Natural killer cell (primary cell): ENCODE measurements at places on chromosomes 7 and 10. TPM values are rescaled to one million over a fixed set of nuclear protein-coding genes. Genes with fewer than 3 reads are reported as not detected.

Gene CACNA2D1
- total RNA-seq: not detected

Gene BPGM
- total RNA-seq: 30.0 TPM

Gene GNGT1
- total RNA-seq: not detected

Gene TFR2
- 9.8 TPM for total RNA-seq

Gene PCDH15
- total RNA-seq: not detected

Gene SPDYE5
- total RNA-seq: 0.09 TPM

Gene BMPER
- 0.32 TPM for total RNA-seq

Gene FAM25A
- not detected for total RNA-seq

Gene AMPH
- total RNA-seq: 0.18 TPM

Gene CALHM3
- not detected for total RNA-seq

Gene TRIM50
- not detected for total RNA-seq

GRCh38 chr7:65840446-65840845, 32.4 kb upstream of the VKORC1L1 start:
- no peaks in the 10 kb centered on the region for H3K36me3 ChIP-seq
- H3K4me3 ChIP-seq: no peak overlapping the region
- no peak for DNase-seq
- H3K27me3 ChIP-seq: no peaks in the 10 kb centered on the region
- H3K4me1 ChIP-seq: no peaks in the 10 kb centered on the region

DNA sequence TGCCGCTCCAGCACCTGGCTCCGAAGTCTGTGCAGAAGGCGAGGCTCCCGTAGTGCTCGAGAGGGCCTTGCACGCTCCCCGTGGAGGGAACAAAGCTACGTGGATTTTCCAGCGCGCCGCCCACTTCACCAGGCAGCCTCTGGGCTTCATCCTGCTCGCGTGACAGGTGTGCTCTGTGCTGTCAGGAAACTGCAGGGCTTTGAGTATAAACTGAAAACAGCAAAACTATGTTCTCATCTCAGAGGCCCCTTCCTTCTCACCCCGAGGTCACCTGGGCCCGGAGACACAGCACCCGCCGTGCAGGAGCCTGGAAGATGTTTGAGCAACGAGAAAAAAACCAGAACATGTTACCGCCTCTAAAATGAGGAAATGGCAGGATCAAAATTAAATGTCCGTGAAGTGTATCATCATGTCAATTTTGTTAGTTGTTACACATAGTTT, 17.6 kb upstream of the GPR146 start:
- no peak for DNase-seq
- H3K4me1 ChIP-seq: peaks cover 63% of the 10 kb centered on the region
- no peak overlapping the region for H3K27ac ChIP-seq
- no peak overlapping the region for H3K4me3 ChIP-seq
- H3K27me3 ChIP-seq: no peaks in the 10 kb centered on the region

- H3K4me1 ChIP-seq: peaks cover 7% of the 10 kb centered on the region
- H3K4me3 ChIP-seq: no peak overlapping the region
- no peak for DNase-seq
- no peak overlapping the region for H3K27ac ChIP-seq
- H3K27me3 ChIP-seq: peaks cover 3% of the 10 kb centered on the region
Observed at GRCh38 chr7:155066417-155066950, 3.6 kb upstream of the HTR5A start.

GRCh38 chr7:98110249-98111022, 3.8 kb downstream of the LMTK2 start:
- no peak for DNase-seq
- no peak overlapping the region for H3K27ac ChIP-seq
- no peak overlapping the region for H3K4me3 ChIP-seq

DNA sequence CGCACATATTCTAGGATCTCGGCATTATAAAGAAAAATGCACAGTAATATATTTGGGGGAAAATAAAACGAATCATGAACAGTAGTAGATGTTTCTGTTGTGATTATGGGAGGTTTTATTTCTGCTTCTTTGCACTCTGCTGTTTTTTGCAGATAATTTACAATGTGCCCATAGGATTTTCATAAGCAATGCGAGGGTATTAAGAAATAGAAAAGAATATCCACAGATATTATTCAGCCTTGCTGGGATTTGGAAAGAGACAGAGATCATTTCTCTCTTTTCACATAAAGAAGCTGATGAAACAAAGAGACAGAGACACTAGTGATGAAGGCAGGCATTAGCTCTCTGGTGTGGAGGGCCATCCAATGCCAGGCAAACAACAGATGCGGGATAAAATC, 158.6 kb downstream of the KCNMA1 start:
- no peaks in the 10 kb centered on the region for H3K36me3 ChIP-seq
- no peaks in the 10 kb centered on the region for H3K4me1 ChIP-seq
- no peak overlapping the region for H3K27ac ChIP-seq
- DNase-seq: no peak
- H3K27me3 ChIP-seq: no peaks in the 10 kb centered on the region
- no peak overlapping the region for H3K4me3 ChIP-seq

DNA sequence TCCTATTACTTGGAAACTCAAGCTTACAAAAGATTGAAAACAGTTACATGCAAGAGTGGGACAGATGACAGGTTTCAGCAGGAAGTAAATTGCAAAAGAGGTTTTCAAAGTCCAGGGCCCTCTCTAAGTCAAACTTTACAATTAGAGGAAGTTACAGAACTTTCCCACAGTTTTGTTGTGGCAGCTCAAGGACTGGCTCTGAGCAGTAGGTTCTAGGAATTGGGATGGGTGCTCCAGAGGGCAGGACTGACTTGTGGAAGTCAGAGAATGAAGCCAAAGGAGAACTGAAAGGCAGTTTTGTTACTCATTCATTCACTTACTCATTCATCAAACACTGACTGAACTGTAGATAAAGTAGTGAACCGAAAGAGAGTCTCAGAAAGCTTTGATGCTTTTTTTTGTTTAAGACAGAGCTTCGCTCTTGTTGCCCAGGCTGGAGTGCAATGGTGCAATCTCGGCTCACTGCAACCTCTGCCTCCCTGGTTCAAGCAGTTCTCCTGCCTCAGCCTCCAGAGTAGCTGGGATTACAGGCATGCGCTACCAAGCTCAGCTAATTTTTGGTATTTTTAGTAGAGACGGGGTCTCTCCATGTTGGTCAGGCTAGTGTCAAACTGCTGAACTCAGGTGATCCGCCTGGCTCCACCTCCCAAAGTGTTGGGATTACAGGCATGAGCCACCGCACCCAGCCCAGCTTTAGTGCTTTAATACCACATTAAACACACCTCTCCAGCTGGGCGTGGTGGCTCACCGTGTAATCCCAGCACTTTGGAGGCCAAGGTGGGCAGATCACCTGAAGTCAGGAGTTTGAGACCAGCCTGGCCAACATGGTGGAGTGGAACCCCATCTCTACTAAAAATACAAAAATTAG, 66.8 kb upstream of the CCNJ start:
- no peaks in the 10 kb centered on the region for H3K36me3 ChIP-seq
- no peak for DNase-seq
- H3K4me1 ChIP-seq: no peaks in the 10 kb centered on the region
- H3K27ac ChIP-seq: no peak overlapping the region

GRCh38 chr7:86558680-86559501, 84.8 kb upstream of the GRM3 start:
- no peak overlapping the region for H3K27ac ChIP-seq
- DNase-seq: no peak
- H3K27me3 ChIP-seq: no peaks in the 10 kb centered on the region
- no peak overlapping the region for H3K4me3 ChIP-seq

DNA sequence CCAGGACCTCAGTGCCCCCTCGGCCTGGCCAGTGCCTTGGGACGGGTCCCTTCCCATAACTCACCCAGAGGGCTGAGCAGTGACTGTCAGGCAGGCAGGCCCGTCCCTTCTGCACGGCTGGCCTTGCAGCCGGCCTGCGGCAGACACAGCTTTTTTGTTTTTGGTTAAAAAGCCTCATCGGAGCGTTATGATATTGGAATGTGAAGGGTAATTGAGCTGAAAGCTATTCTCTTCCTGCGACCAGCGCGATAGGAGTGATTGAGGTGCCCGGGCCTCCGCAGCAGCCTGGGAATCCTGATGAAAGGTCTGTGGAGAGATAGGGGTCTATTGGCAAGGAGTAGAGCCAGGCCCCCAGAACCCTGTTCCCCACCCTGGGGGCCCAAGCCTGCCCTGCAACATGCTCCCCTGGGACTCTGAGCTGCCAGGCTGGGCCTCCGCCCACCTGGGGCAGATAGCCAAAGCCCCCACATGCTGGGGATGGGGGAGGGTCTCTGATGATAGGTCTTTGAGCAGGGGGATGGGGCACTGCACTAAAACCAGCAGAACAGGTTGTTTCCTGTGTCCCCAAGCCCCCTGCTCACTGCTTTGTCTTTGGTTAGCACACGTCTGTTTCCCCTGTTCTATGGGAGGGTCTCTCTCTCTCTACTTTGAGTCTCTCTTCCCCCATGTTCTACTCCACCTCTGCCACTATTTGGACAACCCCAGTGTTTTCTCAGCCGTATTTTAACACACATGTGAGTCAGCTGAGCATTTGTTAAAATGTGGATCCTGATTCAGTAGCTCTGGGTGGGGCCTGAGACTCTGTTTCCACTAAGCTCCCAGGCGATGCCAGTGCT, 131.9 kb downstream of the CDH23 start:
- no peaks in the 10 kb centered on the region for H3K36me3 ChIP-seq
- H3K4me1 ChIP-seq: no peaks in the 10 kb centered on the region
- H3K27me3 ChIP-seq: no peaks in the 10 kb centered on the region
- DNase-seq: no peak

DNA sequence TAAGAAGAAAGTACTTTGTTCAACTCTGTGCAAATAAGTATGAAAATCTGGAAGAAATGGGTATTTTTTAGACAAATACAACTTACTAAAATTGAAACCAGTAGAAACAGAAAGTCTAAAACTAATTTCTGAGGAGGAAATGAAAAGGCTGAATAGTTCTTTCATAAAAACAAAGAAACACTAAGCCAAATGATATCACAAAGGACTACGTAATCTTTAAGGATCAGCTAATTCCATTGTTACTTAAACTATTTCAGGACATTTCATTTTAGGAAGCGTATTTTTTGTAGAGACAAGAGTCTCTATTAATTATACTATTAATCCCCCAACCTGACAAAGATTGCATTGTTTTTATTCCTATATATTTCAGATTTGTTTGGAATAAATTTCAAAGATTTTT, 11.2 kb upstream of the CCSER2 start:
- no peaks in the 10 kb centered on the region for H3K36me3 ChIP-seq
- DNase-seq: no peak
- no peak overlapping the region for H3K27ac ChIP-seq
- no peak overlapping the region for H3K4me3 ChIP-seq
- no peaks in the 10 kb centered on the region for H3K4me1 ChIP-seq

DNA sequence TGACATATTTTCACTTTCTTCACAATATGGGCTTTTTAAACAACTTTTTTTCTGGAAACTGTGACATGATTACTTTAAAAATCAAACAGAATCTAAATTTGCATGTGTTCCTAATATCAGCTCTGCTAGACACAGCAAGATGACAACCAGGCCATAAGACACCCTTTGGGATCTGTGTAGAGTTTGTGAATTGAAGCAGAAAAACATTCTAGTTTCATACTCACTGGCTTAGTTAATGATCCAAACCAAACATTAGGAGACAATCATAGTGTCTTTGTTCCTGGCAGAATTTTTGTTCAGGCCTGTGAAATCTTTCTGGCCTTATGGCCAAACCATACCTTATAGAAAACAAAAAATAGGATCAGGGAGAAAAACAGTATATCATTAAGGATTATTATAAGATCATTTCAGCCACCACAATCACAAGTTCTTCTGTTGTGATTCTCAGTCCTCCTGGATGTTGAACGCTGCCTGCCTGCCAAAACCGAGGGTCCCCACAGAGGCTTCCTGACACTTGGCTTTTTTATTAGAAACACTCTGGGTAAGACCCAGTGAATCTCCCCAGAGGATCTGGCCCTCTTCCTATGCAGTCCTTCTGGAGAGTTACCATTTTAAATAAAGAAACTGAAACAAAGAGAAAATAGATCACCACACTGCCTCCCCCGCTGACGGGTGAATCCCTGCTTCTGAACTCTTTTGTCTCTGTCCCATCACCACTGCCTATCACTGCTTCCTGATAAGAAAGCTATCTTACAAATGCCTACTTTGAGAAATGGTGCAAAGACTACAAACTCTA, 79.2 kb upstream of the PPP1R3C start:
- H3K27ac ChIP-seq: no peak overlapping the region
- no peaks in the 10 kb centered on the region for H3K27me3 ChIP-seq
- H3K4me3 ChIP-seq: no peak overlapping the region
- no peak for DNase-seq
- no peaks in the 10 kb centered on the region for H3K36me3 ChIP-seq

- H3K27me3 ChIP-seq: no peaks in the 10 kb centered on the region
- H3K4me3 ChIP-seq: no peak overlapping the region
- H3K36me3 ChIP-seq: no peaks in the 10 kb centered on the region
- no peak for DNase-seq
Observed at GRCh38 chr10:78577712-78578111, 491.1 kb upstream of the ZMIZ1 start.

GRCh38 chr7:129686063-129686462, 74.5 kb downstream of the NRF1 start:
- peaks cover 13% of the 10 kb centered on the region for H3K36me3 ChIP-seq
- no peak overlapping the region for H3K27ac ChIP-seq
- H3K4me3 ChIP-seq: no peak overlapping the region

DNA sequence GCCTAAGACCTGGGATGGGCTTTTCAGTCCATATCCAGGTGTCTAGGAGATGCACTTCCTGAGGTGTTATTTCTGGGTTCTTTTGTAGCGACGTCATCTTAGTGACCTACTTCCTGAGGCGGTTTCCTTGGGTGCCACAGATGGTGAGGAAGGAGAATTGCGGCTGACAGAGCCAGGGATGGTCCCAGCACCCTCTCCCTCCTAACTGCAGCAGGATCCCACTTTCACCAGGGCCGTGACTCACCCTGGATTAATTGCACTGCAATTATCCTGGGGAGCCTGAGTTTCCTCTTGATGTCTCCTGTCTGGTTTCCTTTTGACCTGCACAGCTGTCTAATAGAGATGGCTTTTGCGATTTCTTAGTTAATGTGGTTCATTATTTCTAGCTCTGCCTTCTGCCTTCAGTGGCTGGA, 271.7 kb downstream of the TCF7L2 start:
- no peak for DNase-seq
- H3K27ac ChIP-seq: no peak overlapping the region
- peaks cover 4% of the 10 kb centered on the region for H3K27me3 ChIP-seq

- H3K4me3 ChIP-seq: no peak overlapping the region
- H3K36me3 ChIP-seq: no peaks in the 10 kb centered on the region
- H3K27me3 ChIP-seq: no peaks in the 10 kb centered on the region
- no peak overlapping the region for H3K27ac ChIP-seq
- no peaks in the 10 kb centered on the region for H3K4me1 ChIP-seq
Observed at GRCh38 chr7:130350945-130351790, 6.6 kb downstream of the CPA5 start.

DNA sequence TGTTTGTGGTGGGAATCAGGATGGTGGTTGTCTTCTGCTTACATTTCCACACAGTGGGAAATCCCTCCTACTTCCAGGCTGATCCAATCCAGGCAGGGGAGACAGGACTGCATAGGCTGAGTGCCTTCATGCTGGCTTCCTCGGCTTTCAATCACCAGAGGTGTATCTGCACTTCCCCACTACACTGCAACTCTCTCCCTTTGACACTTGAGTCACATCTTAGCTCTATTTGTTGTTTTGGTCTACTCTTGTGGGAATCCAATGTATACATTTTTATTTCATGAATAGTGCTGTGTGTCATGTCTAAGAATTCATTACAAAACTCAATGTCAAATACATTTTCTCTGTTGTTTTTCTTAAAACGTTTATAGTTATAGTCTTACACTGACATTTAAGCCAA, 735.6 kb downstream of the XPNPEP1 start:
- no peaks in the 10 kb centered on the region for H3K4me1 ChIP-seq
- no peaks in the 10 kb centered on the region for H3K36me3 ChIP-seq
- H3K27me3 ChIP-seq: no peaks in the 10 kb centered on the region
- no peak overlapping the region for H3K27ac ChIP-seq
- no peak overlapping the region for H3K4me3 ChIP-seq
